Melanocyte of skin (primary cell): ENCODE measurements at places on chromosomes 11 and 22. TPM values are rescaled to one million over a fixed set of nuclear protein-coding genes. Genes with fewer than 3 reads are reported as not detected.

KRTAP5-9 gene
- total RNA-seq, result not detected in 2 replicates

APOL2 gene
- total RNA-seq, result 58.5 and 117 TPM in 2 replicates

PKNOX2 gene
- total RNA-seq, result 11.1 and 11.3 TPM in 2 replicates

MRGPRX3 gene
- total RNA-seq, result 0.34 TPM in 1 of 2 replicates, not detected in the other

GRIK4 gene
- under 0.01 TPM in 2 replicates for total RNA-seq

APOL3 gene
- 1.5 and 1.7 TPM in 2 replicates for total RNA-seq

CNIH2 gene
- not detected in 2 replicates for total RNA-seq

MMP11 gene
- total RNA-seq, result 1.00 and 1.2 TPM in 2 replicates

FREY1 gene
- 0.34 and 1.8 TPM in 2 replicates for total RNA-seq

NXPE2 gene
- total RNA-seq, result not detected in 2 replicates

RAPSN gene
- under 0.01 TPM in 1 of 2 replicates, not detected in the other for total RNA-seq

ANO9 gene
- total RNA-seq, result not detected in 2 replicates
